Heart left ventricle (tissue), 16 donors: ENCODE measurements at places on chromosomes 2 and 18. TPM values are rescaled to one million over a fixed set of nuclear protein-coding genes. Genes with fewer than 3 reads are reported as not detected.
A peak's percentile ranks its signal among the peaks of the same experiment; 100 is the strongest.

DNA sequence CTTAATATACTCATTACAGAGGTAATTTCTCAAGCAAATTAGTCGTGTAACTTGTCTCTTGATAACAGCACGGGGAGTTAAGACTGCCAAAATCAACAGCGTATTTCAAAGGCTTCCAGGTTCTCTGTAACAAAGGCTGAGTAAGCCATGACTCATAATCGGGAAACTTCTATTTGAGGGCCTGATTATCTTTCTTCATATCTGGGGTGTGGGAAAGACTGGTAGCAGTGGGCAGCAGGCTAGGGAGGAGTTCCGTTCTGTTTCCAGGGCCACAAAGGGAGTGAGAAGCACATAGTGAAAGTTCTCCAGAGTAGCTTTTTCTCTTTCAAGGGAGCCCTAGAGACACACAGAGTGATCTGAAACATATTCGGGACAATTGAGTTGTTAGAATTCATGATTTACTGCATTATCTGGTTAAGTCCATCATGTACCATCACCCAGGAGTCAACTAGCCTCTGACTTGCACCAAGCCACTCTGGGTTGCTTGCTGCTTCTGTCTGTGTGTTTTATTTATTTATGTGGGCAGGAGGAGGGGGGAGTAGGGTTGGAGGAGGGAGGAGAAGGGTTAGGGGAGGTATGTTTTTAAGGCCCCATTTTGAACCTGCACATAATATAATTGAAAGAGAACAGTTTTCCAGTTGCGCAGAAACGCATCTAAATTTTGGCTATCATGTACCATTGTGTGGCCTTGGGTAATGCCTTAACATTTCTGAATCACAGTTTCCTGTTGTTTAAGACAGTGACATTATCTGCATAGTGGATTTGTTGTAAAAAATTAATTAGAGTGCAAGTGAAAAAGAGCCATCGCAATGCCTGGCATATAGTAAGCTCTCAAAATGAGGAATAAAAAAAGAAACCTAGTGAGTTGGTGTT, 80.5 kb upstream of the ITPRID2 start:
- peak; percentile 27 for DNase-seq

DNA sequence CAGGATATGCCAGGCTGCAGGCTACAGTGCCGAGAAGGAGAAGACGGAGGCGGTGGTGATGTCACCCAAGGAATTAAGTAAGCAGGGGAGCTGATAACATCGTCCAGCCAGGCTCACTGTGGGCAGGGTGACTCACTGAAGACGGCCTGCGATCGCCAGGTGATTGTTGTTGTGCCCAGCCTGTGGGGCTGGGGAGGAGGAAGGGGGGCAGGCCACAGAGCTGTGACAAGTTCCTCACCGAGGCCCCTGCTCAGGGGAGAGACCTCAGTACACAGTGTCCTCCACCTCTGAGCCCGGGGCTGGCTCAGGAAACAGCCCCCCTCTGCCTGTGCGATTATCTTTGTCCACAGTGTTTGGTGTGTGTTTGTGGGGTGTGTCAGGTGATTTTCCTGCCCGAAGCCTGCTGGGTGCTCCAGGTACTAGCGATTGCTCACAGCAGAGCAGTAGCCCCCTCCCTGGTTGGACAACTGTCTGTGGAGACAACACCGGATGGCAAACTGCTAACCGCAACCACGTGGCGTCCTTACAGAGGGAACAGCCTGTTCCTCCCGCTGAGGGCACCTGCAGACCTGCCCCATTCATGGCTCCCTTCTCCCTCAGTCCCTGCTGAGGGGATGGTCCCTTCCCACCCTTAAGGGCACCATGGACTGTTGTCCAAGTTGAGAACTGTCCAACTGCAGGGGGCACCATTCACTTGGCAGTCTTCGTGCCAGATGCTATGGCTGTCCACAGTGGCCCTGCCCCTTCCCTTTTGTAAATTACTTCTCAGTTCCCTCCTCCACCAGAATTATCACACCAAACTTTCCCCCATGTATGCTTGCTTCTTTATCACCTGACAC, 95.1 kb downstream of the ZFP36L2 start:
- DNase-seq = peak; percentile 65

DNA sequence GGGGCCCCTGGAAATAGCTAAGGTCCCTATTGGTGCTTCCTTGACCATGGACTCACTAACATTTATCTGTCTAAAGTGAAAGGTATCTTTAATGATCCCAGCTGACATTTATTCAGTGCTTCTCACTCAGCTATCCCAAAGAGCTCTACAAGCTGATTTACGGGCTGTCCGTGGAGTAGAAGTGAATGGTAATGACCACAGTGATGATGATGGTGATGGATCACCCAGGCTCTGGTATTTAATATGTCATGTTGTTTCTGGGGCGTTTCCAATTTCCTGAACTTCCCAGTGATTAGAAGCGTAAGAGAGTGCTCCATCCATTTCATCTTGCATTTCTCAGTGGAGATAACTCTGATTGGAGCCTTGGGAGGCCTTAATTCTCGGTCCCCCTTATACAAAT, 304.3 kb downstream of the HRH4 start:
- DNase-seq = no peak

DNA sequence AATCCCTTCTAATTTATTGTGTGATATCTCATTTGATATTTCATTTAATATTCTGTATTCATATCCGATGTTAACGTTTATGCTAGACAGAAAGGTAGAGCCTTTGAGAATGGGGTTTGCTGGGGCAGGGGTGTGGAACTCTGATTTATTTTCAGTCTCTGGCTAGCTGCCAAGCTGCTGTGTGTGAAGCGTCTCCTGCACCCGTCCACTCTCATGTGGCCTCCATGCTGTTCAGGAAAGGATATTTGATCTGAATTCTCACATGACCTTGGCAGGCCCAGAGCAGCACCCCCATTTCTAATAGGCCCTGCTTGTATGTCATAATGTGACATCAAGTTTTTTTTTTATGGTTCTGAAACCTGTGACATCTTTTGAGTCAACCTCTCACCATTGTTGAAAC, 1.6 kb downstream of the IL1R1 start:
- DNase-seq = no peak

DNA sequence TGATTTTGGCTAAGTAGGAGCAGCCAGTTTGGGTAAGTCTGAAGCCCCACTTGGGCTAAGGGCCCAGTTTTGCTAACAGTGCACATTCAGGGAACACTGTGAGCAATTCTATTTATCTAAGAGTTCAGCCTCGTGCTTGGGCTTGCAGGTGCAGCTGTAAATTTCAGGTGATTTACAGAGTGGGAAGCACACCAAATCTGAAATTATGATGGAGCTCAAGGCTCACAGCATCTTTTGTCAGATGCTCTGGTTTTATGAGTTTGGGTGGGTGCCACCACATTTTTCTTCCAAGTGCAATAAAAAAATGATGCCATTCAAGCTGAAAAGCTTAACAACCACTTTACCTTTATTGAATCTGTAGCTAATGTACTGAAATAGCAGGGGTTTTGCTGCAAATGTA, 671.2 kb downstream of the LRRTM4 start:
- no peak for DNase-seq

- no peak for DNase-seq
Observed at GRCh38 chr2:219989744-219990143, 362.3 kb downstream of the SLC4A3 start.

- no peak for DNase-seq
Observed at GRCh38 chr2:152555048-152555447, 162.2 kb downstream of the PRPF40A start.

- no peak for DNase-seq
Observed at GRCh38 chr2:204293884-204294747, 251.2 kb upstream of the PARD3B start.

GRCh38 chr2:113755035-113755834, 1.2 kb downstream of the SLC35F5 start:
- no peak for DNase-seq

KCNG3 gene
- total RNA-seq = not detected

CRYGC gene
- not detected for total RNA-seq

AFF3 gene
- 2.2 TPM for total RNA-seq

CXCR4 gene
- 3.2 TPM for total RNA-seq

NIFK gene
- 32.7 TPM for total RNA-seq
